ENCODE measurements at places on chromosomes 1 and 21.

- DNase-seq: no peak
These were observed 71.4 kb downstream of the ARHGEF16 start for GRCh38 chr1:3525551-3526482.

GRCh38 chr1:201226859-201227488, 36.4 kb downstream of the IGFN1 start:
- DNase-seq: no peak

DNA sequence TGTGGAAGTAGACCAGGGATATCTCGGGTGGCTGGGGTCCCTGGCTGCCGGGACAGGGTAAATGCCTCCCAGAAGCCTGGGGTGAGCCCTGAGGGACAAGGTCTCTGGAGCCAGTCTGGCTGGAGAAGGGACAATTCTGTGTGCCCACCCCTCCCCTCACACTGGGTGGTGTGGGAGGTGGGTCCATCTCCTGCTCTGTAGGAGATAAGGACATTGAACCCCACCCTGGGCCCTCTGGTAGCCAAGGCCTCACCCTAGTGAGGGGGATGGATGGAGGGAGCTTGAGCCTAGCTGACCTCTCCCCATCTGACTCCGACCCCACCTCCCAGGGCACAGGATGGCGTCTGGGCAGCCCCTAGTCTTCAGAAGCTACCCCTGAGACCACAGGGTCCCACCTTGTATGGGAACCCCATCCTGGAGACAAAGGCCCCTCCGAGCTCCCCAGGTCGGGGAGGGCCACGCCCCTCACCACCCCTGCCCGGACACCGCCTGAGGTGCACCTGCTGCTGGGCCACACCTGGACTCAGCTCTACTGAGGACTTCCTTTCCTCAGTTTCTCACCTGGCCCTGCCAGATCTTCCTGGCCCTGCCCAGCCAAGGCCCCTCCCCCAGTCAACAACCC, 4.3 kb downstream of the AGRN start:
- no peak for DNase-seq

GRCh38 chr1:156859523-156860112, 701 bp upstream of the INSRR start:
- DNase-seq: no peak

DNA sequence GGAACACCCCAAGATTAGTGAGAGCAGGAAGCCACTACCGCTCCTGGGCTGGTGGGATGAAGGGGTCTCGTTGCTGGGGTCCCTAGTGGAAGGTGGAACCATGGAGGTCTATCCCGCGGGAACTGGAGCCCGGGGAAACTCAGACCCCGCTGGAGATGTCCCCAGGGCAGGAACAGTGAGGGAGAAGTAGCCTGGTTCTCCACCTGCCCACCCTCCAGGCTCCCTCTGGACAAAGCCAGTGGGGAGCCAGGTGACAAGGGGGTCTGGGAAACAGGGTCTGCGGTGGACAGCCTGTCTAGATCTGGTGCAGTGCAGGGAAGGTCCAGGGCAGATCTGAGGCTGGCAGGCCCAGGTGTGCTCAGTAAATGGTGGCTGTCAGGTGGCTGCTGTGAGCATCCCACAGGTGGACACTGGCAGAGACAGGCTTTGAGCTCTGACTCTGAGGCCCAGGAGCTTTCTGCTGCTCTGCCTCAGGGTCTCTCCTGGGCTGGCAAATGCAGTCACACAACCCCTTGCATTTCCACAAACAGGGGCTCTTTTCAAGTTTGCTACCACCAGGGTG, 88.0 kb upstream of the TLR5 start:
- no peak for DNase-seq

- DNase-seq: no peak
These were observed 209.2 kb upstream of the DAB1 start for GRCh38 chr1:57633056-57633455.

DNA sequence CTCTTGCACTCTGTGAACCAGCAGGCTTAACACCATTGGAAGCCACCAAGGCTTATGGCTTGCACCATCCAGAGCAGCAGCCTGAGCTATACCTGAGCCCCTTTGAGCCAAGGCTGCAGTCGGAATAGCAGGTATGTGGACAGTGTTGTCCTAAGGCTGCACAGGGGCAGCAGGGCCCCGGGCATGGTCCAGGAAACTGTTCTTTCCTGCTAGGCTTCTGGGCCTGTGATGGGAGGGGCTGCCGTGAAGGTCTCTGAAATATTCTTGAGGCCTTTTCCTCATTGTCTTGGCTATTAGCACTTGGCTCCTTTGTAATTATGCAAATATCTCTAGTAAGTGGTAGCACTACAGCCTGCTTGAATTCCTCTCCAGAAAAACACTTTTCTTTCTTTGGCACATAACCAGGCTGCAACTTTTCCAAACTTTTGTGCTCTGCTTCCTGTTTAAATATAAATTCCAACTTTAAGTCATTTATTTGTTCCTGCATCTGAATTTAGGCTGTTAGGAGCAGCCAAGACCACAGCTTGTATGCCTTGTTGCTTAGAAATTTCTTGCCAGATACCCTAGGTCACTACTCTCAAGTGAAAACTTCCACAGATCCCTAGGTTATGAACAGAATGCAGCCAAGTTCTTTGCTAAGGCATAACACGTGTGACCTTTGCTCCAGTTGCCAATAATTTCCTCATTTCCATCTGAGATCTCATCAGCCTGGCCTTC, 5.2 kb downstream of the KRTAP20-4 start:
- DNase-seq: no peak
